ENCODE measurements at places on chromosomes 6 and 20. TPM values are rescaled to one million over a fixed set of nuclear protein-coding genes. Genes with fewer than 3 reads are reported as not detected.
A peak's percentile ranks its signal among the peaks of the same experiment; 100 is the strongest.

The DYNLT2 gene
- total RNA-seq: 2.7 TPM

The NKAPL gene
- not detected for total RNA-seq

The DEFB124 gene
- not detected for total RNA-seq

GRCh38 chr6:90113389-90113788 lies 183.3 kb downstream of the BACH2 start:
- DNase-seq: no peak

DNA sequence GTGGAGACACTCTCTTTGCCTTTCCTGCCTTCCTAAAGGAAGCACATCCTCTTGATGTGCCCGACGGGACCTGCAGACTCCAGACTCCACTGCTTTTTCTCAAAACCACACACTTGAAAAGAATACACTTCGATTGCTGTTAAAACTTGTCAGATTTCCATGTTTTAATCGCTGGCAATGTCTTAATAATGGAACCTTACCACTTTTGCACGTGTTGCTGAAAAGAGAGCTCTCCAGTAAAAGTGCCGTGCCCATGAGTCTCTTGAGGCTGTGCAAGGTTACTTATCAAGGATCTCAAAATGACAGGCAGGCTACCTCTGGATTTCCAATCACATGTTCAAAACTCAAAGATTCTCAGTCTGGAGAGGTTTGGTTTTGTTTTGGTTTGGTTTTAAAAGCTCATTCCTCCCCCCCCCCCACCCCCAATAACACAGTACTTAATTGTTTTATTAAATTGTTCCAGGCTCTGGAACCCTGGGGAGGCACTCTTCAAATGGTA lies 12.0 kb upstream of the TFAP2A start:
- DNase-seq: no peak

DNA sequence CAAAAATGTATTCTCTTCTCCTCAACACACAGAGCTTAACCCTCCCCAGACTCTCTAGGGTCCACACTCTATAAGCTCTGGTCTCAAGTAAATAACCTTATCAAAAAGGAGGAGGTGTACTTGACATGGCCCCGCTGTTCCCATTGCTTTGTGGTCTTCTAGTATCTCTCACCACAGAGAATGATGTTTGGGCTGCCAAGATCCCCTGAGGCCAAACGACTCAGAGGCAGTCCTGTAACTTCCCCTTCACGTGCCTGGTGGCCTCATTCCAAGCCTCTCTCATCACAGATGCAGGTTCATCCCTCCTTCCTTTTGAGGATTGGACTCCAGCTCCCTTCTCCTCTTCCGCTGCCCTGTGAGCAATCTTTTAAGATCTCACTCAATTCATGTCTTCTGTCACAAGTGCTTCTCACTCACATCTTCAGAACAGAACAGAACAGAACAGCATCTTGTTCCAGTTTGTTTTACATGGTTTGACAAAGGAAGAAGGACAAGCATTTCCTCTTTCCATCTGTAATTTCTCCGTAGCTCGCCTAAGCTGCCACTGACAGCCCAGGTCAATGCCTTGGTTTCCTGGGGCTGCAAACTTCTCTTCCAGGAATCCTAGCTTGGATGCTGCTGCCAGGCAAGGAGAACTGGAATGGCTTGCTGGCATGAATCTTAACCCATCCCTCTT lies 541.5 kb downstream of the CD83 start:
- DNase-seq: no peak

- peak; percentile 69 for DNase-seq
These were observed 66.7 kb upstream of the TIAM2 start for GRCh38 chr6:154928325-154928922.

- no peak for DNase-seq
These were observed 47.6 kb downstream of the ARHGAP18 start for GRCh38 chr6:129662406-129662766.

- DNase-seq: no peak
These were observed 63.1 kb downstream of the SLX4IP start for GRCh38 chr20:10498200-10498599.

- no peak for DNase-seq
These were observed 1.9 kb downstream of the EIF2S2 start for GRCh38 chr20:34110025-34110744.

DNA sequence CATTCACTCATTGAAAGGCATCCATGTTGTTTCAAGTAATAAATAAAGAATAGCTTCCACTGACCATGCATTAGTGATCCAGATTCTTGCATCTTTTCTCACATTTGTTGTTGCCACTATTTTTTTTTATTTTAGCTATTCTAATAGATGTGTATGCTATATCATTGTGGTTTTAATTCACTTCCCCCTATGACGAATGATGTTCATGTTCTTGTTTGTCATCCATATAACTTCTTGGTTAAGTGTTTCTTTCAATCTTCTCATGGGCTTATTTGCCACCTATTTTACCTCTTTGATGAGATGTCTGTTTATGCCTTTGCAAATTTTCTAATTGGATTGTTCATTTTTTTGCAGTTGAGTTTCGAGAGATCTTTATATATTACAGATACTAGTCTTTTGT lies 681.2 kb downstream of the HDGFL1 start:
- DNase-seq: no peak

DNA sequence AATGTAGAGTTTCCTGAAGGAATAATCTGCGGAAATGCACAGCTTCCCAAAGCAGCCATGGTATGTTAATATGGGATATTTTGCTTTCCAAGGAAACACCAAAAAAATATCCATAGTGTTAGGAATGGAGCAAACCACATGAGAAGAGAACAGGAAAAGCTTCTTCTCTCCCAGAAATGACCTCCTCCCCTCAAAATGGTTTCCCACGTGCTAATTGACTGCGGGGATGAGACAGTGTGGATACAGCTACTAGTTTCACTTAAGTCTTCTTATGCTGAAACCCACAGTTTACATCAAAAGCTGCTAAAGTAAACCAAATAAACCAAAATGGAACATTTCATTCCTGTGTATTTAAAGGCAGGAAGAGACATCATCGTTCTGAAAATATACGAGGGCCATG lies 69.4 kb downstream of the FYN start:
- no peak for DNase-seq

DNA sequence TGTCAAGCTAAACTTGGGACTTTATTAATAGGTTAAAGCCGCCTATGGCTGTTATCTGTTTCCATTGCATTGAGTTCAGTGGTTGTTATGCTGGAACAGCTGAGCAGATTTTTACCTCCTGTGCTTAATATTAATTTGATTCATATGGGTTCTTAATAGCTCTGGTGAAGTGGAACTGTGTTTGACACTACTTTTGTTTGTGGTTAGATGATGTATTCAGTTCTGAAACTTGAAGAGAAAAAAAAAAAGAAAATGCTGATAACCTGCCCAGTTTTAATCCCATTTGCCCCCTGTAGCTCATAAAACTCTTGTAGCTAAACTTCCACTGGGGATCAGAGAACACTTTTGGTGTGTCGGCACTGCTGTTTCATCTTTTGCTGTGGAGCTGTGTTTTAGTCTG lies 117.8 kb downstream of the ZDHHC14 start:
- DNase-seq: no peak

GRCh38 chr6:168417679-168418557 lies 23.1 kb upstream of the SMOC2 start:
- DNase-seq: no peak

GRCh38 chr6:93087606-93088005 lies 331.8 kb downstream of the EPHA7 start:
- DNase-seq: no peak

- no peak for DNase-seq
These were observed 213.8 kb upstream of the AGPAT4 start for GRCh38 chr6:161487694-161488093.

DNA sequence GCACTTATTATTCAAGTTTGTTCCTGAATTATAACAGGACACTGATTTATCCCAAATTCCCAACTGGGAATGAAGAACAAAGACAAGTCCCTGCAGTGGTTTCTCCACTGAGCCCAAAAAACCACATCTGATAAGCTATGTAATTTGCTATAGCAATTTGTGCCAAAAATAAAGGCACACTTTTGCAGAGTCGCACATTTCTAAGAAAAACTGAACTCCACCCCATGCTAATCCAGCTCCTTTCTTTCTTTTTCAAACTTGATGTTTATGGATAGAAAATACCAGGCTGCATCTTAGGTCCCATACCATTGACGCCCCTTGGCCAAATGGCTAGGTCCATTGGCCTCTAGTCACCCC lies 170.2 kb upstream of the CITED2 start:
- no peak for DNase-seq

DNA sequence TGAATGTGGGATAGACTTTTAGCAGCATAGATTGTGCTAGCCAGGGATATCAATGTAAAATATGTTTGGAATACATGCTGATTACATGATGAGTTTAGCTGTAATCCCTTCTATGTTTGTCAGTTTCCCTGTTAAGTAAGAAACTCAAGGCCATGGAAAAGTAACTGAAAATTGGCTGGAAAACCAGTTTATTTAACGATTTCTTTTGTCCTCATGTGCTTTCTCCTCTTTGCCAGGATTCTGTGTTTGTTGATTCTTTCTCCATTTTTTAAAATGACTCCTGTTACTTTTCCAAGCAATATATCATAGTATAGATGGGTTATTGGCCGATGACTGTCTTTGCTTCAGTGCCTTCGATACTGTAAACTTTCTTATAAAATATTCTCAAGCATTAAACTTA lies 87.5 kb downstream of the SAMD5 start:
- DNase-seq: no peak

- no peak for DNase-seq
These were observed 215.2 kb upstream of the TAB2 start for GRCh38 chr6:149102324-149102723.

DNA sequence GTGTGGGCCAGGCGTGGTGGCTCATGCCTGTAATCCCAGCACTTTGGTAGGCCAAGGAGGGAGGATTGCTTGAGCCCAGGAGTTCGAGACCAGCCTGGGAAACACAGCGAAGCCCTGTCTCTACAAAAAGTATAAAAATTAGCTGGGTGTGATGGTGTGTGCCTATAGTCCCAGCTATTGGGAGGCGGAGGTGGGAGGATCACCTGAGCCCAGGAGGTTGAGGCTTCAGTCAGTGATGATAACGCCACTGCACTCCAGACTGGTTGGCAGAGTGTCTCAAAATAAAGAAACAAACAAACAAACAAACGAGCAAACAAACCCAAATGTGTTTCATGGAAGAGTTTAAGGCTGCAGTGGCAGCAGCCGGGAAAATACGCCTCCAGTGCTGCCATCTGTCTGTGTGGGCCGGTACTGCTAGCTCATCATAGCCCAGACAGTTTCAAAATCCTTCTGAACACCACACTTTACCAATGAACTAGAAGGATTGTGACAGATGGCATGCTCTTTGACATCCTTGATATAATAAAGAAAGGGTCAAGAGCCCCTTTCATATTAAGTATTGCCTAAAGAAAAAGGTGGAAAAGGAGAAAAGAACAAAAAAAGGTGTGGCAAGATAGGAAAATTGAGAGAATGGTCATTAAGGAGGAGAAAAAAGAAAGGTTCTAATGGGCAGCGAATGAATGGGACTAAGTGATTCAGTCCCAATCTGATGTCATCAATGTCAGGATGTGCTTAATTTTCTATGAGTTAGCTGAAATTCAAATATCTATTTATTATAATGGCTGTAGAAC lies 298.6 kb downstream of the SYNE1 start:
- DNase-seq: peak; percentile 40

DNA sequence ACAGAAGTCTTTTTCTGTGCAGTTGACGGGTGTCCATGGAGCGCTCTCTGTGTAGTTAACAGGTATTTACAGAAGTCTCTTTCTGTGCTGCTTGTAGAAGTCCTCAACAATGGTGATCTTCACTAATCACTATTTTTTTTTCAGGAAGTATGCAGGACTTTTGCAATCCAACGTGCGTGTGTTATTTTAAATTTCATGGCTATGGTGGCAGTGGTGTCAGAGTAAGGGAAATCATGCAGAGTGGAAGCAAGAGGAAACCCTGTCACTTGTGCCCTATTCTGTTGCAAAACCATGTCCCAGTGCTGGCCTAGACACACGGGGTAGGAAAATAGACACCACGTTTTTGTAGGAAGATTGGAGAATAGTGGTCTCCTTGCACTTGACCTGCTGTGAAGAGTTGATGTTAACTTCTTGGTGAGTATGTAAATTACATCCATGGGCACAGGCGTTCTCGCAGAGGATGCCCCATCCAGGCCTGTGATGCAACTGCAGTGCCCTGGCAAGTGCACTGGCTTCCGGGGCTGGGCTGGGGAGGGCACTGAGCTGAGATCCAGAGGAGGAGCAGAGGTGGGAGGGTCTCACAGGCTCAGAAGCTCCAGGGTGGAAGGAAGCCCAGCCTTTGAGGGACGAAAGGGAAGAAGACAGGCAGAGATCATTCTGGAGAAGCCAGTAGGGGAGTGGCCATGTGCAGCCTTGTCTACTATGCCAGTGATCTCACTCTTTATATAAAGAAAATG lies 146.5 kb downstream of the SYCP2 start:
- no peak for DNase-seq

DNA sequence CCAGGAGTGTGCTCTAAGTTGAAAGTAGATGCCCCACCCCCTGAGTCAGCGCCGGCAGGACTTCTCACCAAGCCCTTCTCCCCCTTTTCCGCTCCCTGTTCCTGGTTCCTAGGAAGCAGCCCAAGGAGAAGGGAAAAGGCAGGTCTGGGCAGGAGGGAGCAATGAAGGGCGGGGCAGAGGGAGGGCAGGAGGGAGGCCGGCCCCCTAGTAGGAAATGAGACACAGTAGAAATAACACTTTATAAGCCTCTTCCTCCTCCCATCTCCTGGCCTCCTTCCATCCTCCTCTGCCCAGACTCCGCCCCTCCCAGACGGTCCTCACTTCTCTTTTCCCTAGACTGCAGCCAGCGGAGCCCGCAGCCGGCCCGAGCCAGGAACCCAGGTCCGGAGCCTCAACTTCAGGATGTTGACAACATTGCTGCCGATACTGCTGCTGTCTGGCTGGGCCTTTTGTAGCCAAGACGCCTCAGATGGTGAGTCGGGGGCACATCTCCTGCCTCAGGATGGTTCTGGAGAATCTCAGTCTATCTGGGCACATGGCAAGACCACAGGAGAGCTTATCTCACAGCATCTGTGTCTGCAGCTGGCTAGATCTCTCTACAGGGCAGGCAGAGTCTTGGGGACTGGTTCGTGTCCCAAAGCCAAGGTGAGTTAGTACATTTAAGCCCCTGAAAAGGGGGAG lies at the start of gene PROCR:
PROCR (plus strand) TSS at position 320 of the 681 bp plus-strand sequence; CDS start at position 403, 83 bp downstream.
- DNase-seq: peak; percentile 71

DNA sequence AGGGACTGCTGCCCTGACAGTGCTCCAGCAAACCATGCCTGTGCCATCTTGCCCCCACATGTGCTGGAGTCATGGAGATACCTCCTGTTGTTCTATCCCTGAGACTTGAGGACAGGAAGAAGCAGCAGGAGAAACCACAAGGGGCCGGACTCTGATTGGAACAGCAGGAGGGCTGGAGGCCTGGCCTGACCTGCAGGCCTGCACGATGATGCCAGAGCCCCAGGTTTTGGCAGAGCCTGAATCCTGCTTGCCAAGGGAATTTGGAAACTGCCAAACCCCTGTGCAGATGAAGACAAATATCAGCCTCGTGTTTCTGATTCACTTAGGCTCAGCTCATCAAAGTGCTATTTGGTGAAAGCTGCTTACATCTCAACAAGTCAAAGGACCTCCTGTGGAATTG lies 177.6 kb downstream of the MAFB start:
- no peak for DNase-seq

DNA sequence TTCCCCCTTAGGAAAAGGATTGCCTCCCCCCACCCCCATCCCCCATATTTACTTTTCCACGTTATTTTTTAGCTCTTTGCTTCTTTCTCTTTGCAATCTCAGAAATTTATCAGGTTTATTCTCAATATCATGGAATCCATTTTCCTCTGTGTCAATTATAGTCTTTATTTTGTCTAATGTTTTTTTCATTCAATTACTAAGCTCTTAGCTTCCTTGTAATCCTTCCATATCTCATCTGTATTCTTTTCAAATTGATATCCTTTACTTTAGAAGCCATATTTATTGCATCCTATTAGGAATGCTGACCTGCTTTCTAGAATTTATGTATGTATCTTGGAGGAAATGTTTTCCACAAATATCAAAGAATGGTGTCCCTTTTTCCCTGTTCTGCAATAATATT lies 39.3 kb downstream of the TMC2 start:
- DNase-seq: no peak

Data from Calu3 (cell line).